Mesothelial cell of epicardium (in vitro differentiated cells): ENCODE measurements at places on chromosomes 13 and 19. TPM values are rescaled to one million over a fixed set of nuclear protein-coding genes. Genes with fewer than 3 reads are reported as not detected.

MYO16 gene
- total RNA-seq = 0.07 to 0.18 TPM (median 0.18 TPM) in 3 replicates

DNA sequence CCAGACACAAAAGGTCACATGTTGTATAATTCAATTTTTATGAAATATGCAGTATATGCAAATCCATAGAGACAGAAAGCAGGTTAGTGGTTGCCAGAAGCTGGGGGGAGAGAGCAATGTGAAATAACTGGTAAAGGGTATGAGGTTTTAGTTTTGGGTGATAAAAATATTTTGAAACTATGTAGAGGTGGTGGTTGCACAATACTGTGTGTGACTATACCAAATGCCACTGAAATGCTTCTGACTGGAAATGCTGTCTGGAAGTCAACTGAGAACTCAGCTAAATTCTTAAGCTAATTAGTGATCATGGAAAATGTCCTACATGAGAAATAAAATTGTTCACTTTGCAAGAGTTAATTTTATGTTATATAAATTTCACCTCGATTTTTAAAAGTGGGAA lies 65.3 kb upstream of the RXFP2 start:
- no peak overlapping the region for H3K4me3 ChIP-seq
- DNase-seq = no peak
- peaks cover 7% of the 10 kb centered on the region for H3K4me1 ChIP-seq
- peaks cover 2% of the 10 kb centered on the region for H3K27me3 ChIP-seq

- no peaks in the 10 kb centered on the region for H3K27me3 ChIP-seq
- peaks cover 2% of the 10 kb centered on the region for H3K36me3 ChIP-seq
- DNase-seq = no peak
- no peaks in the 10 kb centered on the region for H3K4me1 ChIP-seq
Measured at GRCh38 chr19:16001481-16002312, 52.9 kb downstream of the OR10H4 start.

GRCh38 chr13:78100486-78100885 lies 181.9 kb upstream of the EDNRB start:
- H3K4me3 ChIP-seq = no peak overlapping the region
- no peaks in the 10 kb centered on the region for H3K4me1 ChIP-seq
- H3K36me3 ChIP-seq = no peaks in the 10 kb centered on the region
- no peak overlapping the region for H3K27ac ChIP-seq

SPC24 gene
- 16.3 to 22.0 TPM (median 20.6 TPM) in 3 replicates for total RNA-seq

GRCh38 chr13:23899555-23899954 lies 2.3 kb upstream of the C1QTNF9B start:
- peaks cover 25% of the 10 kb centered on the region for H3K27me3 ChIP-seq
- peaks cover 10% of the 10 kb centered on the region for H3K4me1 ChIP-seq
- no peaks in the 10 kb centered on the region for H3K36me3 ChIP-seq
- no peak overlapping the region for H3K4me3 ChIP-seq
- no peak for DNase-seq

MISP3 gene
- total RNA-seq = 0.81 to 1.3 TPM (median 0.98 TPM) in 3 replicates

GRCh38 chr13:107367258-107367657 lies 799.3 kb upstream of the ARGLU1 start:
- no peak for DNase-seq
- no peaks in the 10 kb centered on the region for H3K36me3 ChIP-seq
- peaks cover 10% of the 10 kb centered on the region for H3K27me3 ChIP-seq

DNA sequence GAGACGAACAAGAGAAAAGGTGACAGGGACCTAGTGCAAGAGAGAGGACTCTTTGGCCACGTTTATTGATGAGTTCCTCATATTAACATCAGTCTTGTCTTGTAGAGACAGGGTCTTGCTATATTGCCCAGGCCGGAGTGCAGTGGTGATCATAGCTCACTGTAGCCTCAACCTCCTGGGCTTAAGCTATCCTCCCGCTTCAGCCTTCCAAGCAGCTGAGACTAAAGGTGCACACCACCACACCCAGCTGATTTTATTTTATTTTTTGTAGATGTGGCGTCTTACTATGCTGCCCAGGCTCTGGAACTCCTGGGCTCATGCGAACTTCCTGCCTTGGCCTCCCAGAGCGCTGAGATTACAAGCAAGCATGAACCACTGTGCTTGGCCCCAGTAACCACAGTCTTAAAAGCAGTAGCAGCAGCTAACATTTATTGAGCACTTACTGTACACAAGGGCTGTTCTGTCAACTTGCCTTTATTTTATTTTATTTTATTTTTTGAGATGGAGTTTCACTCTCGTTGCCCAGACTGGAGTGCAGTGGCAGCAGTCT lies 1.1 kb upstream of the SH2D3A start:
- H3K36me3 ChIP-seq = no peaks in the 10 kb centered on the region
- peaks cover 21% of the 10 kb centered on the region for H3K4me1 ChIP-seq
- peaks cover 28% of the 10 kb centered on the region for H3K27me3 ChIP-seq

GRCh38 chr13:36259361-36260137 lies 38.1 kb downstream of the CCDC169 start:
- H3K27ac ChIP-seq = no peak overlapping the region
- H3K4me1 ChIP-seq = no peaks in the 10 kb centered on the region
- no peak overlapping the region for H3K4me3 ChIP-seq
- DNase-seq = no peak
- peaks cover 2% of the 10 kb centered on the region for H3K27me3 ChIP-seq

DNA sequence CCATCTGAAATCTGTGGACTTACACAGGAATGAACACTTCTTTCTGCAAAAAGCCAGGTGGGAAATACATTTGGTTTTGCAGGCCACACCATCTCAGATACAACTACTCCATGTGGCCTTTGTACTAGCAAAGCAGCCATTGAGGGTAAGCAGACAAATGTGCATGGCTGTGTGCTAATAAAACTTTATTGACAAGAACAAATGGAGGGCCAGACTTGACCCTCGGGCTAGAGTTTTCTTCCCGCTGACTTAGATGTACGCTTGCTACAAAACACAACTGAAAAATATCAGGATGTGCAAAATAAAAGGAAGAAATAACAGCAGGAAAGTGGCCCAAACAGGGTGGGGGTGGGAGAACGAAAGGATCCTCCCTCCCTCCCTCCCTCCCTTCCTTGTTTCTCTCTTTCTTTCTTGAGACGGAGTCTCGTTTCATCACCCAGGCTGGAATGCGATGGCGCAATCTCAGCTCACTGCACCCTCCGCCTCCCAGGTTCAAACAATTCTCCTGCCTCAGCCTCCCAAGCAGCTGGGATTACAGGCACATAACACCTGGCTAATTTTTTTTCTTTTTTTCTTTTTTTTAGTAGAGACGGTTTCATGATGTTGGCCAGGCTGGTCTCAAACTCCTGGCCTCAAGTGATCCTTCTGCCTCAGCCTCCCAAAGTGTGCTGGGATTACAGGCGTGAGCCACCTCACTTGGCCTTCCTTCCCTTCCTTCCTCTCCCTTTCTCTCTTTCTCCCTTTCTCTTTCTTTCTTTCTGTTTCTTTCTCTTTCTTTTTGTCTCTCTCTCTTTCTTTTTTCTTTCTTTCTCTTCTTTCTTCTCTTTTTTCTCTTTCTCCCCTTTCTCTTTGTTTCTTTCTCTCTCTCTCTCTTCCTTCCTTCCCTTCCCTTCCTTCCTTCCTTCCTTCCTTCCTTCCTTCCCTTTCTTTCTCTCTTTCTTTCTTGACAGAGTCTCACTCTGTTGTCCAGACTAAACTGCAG lies 29.3 kb downstream of the CCL25 start:
- H3K4me1 ChIP-seq = no peaks in the 10 kb centered on the region
- H3K27me3 ChIP-seq = no peaks in the 10 kb centered on the region
- H3K27ac ChIP-seq = no peak overlapping the region
- DNase-seq = no peak
- peaks cover 50% of the 10 kb centered on the region for H3K36me3 ChIP-seq

DNA sequence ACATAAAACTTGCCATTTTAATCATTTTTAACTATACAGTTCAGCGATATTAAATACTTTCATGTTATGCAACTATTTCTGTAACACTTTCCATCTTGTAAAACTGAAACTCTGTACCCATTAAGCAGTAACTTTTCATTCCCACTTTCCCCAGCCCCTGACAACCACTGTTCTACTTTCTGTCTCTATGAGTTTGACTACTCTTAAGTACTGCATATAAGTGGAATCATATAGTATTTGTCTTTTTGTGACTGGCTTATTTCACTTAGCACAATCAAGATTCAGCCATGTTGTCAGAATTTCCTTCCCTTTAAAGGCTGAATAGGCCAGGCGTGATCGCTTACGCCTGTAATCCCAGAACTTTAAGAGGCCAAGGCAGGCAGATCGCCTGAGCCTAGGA lies 56.2 kb downstream of the ARHGAP35 start:
- no peaks in the 10 kb centered on the region for H3K27me3 ChIP-seq
- peak overlapping the region; percentile 22 for H3K27ac ChIP-seq
- H3K4me3 ChIP-seq = no peak overlapping the region
- H3K36me3 ChIP-seq = peaks cover 10% of the 10 kb centered on the region
- no peak for DNase-seq

- H3K27ac ChIP-seq = no peak overlapping the region
- peaks cover 18% of the 10 kb centered on the region for H3K4me1 ChIP-seq
- peaks cover 1% of the 10 kb centered on the region for H3K36me3 ChIP-seq
- H3K4me3 ChIP-seq = peak overlapping the region; percentile 40
Measured at GRCh38 chr19:15452111-15453047, 2.6 kb upstream of the WIZ start.

ALOX5AP gene
- 0.25 TPM in 2 of 3 replicates, not detected in the other for total RNA-seq

PCSK4 gene
- total RNA-seq = 20.9 to 24.0 TPM (median 22.6 TPM) in 3 replicates
